ENCODE measurements at places on chromosomes 2 and 18.

- no peak for DNase-seq
Measured at GRCh38 chr2:37361216-37361815, 16.9 kb downstream of the QPCT start.

DNA sequence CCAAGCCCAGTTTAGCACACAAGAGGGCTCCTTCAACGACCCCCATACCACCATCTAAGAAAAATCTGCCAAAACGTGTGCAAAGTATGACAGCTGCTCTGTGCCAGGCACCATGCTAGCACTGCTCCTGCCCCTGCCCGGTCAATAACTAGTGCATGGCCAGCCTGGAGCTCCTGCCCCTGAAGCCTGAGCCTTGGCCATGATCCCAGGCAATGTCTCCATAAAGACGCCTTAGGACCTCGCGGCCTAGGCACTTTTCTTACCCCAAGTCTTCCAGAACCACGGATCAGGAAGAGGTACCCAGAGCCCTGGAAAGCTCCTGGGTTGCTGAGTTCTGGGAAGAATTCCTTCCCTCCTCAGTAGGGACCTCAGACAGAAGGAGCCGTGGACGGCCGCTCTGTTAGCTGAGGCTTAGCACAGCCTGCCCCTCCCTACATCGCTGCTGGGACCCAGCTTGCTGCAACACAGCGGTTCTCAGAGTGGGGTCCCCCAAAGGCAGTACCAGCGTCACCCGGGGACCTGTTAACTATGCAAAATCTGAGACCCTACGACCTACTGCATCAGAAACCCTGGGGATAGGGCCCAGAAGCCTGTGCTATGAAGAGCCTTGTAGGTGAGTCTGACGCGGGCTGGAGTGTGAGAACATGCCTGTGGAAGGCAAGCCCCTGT, 117.8 kb upstream of the TWIST2 start:
- no peak for DNase-seq

DNA sequence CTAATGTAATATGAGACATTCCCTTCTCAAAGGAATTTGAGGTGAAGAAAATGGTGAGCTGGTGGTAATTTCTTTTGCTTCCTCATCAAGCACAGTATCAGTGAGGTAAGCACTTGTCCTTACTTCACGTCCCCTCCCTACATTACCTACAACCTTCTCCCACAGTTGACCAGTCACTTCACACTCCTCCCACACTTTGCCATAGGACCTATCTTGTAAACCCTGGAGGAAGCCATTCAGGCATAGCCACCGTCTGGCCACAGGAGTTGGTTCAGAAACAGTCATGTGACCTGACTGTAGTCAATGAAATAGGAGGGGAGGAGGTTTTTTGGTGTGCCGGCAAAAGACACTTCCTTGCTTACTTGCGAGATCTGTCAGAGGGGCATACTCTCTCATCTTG, 12.1 kb downstream of the ACOXL start:
- DNase-seq, result no peak

- no peak for DNase-seq
Measured at GRCh38 chr2:60641811-60642788, 88.6 kb upstream of the BCL11A start.

- no peak for DNase-seq
Measured at GRCh38 chr2:104641786-104642185, 212.1 kb upstream of the POU3F3 start.
